Motor neuron (in vitro differentiated cells): ENCODE measurements at places on chromosomes 12 and 14.

- ATAC-seq: no peak
Measured at GRCh38 chr14:91158091-91158790, 44.4 kb downstream of the DGLUCY start.

DNA sequence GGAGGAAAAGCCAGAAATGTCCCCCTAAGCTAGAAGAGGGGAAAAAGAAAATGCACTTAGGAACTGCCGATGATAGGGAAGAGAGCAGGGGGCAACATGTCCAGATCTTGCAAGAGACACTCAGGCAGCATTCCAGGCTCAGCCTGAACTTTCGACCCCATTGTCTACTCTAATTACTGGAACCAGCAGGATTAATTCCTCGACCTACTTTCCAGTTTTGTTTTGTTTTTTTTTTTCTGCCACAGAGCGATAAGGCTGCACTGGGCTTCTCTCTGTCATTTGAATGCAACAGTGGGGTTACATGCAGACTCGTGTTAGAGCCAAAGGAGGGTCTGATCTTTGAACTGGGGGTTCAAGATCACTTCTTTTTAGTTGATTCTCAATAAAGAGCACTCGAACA, 68.7 kb upstream of the MED13L start:
- ATAC-seq: peak; percentile 47

GRCh38 chr14:77120771-77121743, 20.5 kb downstream of the ZDHHC22 start:
- peak; percentile 54 for ATAC-seq

DNA sequence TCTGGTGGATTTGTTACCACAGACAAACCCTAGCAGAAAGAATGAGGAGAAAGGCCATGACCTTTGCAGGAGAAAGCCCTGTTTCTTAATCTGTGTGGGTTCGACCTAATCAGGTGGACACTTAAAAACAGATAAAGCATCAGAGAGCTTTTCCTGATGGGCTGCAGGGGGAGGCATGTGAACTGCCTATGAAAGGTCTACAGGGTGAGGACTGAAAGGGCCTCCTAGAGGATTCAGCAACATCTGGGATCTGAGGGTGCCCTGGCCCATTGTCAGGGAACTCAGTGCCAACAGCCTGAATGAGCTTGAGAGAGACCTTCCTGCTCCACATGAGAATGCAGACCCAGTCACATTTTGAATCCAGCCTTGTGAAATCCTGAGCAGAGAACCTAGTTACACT, 178.8 kb upstream of the DDHD1 start:
- no peak for ATAC-seq

DNA sequence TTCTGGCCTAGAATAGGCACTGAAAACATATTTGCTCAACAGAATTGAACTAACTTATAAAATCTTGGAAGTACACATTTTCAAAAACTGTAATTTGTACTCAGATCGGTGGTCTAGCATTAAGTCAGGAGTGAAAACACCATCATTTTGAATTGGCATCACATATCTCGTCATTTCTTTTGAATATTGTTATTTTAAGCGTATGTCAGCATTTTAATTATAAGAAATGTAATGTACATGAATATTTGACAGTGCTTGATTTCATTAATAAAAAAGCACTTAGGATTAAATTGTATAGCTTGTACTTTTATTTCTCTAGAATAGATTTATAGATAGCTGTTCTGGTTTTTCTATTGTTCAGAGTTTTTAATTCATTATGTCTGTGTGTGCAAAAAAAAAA, 892.2 kb downstream of the BCL11B start:
- ATAC-seq: no peak

DNA sequence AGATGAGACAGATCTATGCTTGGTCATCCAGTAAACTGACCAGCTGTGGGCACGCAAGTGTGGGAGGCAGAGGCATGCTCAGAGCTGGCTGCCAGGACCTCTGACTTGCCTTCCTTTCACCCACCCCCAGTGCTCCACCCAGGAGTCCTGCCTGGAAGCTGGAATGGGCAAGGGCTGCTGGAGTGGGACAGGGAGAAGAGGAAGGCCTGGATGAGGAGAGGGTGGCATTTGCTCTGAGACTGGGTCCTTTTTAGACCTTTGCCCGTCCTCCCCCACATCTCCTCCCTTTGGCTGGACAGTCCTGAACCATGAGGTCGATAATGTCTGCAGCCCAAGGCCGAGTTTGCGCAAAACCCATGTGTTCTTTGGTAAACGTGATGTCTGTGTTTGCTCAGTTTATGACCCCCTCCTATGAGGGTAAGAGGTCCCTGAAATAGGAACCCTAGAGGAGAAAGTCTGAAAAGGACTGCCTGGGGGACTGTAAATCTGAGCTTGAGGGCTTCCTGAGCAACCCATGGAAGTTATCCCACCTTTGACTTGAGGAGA, 3.8 kb upstream of the INHBE start:
- ATAC-seq: no peak

DNA sequence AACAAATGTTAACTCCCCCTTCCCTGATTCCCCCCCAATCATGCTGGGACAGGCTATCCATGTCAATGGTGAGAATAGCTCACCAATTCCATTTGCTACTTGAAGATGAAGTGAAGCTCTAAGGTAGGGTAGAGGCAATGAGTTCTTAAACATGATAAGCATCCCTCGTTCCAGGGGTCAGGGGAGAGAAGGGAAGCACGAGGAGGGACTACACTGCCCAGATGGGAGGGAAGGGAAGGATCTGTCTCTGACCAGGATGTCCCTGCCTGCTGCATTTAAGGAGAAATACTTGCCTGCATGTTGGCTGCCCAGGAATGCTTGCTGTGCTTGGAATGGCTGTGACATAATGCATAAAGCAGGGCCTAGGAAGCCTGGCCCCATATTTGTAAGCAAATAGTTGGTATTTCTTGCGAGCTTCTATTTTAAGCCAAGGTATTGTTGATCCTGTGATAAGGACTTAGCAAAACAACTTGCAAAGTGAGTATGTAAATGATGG, 155.1 kb downstream of the CEP83 start:
- no peak for ATAC-seq

DNA sequence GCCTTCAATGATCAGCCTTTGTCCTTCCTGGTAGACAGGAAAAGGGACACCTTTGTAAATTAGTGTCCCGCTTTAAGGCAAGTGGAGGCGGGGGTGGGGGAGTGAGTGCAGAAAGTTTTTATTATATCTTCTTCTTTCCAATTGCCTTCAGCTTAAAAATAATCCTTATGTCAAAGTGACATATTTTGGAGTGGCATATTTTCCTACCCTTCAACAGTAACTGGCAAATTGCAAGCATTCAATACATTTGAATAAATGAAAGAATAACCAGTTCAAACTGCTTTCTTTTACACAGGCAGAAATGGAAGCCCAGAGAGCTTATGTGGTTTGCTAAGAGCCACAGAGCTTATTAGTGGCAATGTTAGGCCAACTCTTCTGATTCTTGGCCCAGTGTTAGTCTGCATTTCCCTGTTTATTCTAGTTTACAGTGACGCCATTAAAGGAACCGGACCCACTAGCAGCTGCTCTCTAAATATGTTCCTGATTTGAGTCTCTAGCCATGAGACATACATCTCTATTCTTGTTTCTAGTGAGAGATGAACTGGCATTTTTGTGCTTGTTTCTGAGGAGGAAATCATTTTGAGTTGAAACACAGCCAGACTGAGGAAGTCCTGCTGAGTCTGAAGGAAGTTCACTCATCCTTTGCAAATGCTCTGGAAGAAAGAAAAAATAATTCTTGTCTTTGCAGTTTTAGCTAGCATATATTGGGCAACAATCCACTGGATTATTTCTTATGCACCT, 468.7 kb downstream of the NOVA1 start:
- ATAC-seq: no peak

DNA sequence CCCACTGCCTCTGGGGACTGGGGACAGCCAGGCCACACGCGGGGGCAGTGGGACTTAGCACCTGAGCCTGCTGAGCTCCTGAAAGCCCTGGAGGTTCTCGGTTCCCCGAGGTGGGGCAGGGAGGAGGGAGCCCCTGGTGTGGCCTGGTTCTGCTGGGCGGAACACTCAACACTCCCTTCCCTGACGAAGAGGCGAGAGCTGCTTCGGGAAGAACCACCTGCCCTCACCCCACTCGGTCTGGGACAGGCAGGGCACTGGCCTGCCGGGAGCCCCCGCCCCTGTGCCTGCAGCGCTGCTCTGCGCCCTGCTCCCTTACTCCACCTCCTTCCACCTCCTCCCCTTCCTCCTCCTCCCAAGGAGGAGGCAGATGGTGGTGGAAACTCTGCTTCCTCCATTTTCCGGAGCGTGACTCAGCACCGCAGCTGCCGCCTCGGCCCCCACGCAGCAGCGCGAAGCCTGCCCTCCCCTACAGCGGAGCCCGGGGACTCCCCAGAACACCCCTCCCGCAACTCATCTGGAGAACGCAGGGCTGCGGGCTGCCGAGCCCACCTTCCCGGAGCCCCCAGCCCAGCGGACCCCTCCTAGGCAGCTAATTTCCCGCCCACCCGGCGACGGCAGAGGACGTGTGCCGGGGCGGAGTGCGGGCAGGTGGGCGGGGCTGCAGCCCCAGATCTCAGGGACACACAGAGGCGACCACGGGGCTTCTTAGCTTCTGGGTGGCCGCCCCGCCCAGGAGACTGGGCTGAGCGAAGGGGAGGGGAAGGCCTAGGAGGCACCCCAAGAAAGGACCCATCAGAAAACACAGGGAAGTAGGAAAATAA, 11.7 kb upstream of the INF2 start:
- ATAC-seq: peak; percentile 64

DNA sequence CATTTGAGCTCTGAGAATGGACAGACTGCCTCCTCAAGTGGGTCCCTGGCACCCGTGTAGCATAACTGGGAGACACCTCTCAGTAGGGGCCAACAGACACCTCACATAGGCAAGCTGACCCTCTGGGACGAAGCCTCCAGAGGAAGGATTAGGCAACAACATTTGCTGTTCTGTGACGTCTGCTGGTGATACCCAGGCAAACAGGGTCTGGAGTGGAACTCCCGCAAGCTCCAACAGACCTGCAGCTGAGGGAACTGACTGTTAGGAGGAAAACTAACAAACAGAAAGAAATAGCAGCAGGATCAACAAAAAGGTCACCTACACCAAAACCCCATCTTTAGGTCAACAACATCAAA, 69.6 kb downstream of the CEP83 start:
- ATAC-seq: no peak

DNA sequence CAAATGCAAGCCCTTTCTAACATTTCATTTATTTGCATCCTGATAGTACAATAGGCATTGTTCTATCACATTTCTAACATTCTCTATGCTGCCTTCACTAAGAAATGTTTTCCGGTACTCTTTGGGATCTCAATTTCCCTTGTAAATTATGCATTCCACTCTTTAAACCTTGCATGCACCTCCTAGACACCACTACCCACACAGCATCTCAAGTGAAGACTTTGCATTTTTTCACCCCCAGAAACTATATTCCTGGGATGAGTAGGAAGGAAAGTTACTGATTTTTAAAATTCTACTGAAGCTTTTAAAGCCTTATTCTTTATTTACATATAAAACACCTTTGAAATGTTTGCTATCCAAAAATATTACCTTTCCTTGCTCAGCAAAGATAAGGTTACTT, 27.1 kb downstream of the GYS2 start:
- ATAC-seq: no peak

- ATAC-seq: no peak
Measured at GRCh38 chr12:47293406-47293805, 213.6 kb upstream of the AMIGO2 start.

GRCh38 chr14:67068251-67068650, 121.0 kb upstream of the GARIN2 start:
- ATAC-seq: no peak

- ATAC-seq: peak; percentile 73
Measured at GRCh38 chr12:80195074-80195726, 95.9 kb downstream of the OTOGL start.

- no peak for ATAC-seq
Measured at GRCh38 chr14:34055157-34055950, 104.5 kb upstream of the EGLN3 start.

DNA sequence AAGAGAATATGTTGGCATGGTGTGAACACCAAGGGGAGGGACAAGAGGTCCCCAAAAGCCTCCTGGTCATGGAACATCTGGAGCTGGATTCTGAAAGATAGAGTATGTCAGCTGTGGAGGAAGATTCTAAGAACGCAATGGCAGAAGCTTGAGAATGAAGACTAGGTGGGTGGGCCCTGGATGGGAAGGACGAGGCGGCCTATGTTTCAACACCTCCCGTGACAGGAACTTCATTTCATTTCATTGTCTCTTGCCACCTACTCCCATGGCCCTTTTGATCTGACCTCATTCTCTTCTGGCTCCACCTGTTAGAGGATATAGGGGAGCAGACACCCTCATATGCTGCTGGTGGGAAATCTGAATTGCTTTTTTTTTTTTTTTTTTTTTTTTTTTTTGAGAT, 3.3 kb downstream of the UNG start:
- ATAC-seq: no peak

- ATAC-seq: peak; percentile 65
Measured at GRCh38 chr12:69966839-69967238, 141.8 kb downstream of the MYRFL start.

- ATAC-seq: no peak
Measured at GRCh38 chr14:33584697-33585096, 366.2 kb downstream of the EGLN3 start.

DNA sequence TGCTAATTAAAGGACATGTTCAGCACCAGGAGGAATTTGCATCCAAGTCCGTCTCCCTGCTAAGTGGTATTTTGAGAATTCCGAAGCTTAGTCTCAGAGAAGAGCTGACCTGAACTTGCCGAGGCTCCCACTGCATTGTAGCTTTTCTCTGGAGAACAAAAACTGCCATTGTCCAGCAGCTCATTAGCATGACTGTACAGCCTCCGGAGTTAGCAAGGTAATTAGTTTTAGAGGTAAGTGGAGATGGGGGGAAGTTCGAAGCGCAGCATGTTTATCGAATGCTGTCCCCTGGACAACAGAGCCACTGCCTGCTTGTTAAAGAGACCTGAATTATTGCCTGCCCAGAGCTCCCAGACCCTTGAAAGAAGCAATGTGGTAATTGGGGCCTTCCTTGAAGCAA, 160.3 kb upstream of the PELI2 start:
- peak; percentile 96 for ATAC-seq

- ATAC-seq: no peak
Measured at GRCh38 chr14:74838166-74838565, 37.8 kb downstream of the PROX2 start.

DNA sequence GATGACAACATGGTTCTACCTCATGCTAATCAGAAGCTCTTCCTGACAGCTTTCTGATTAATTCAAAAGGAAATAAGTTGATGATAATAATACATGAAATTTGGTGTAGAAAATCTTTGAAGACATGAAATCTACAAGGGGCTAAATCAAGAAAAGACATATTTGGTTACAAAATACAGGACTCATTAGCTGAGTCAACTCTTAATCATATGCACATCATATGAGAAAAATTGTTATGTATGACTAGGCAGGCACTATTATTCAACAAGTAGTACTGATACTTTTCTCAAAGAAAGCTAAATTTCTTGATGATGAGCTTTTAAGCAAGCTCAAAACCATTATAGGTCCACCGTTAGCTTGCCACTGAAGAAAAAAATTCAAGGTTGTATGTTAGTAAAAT, 7.1 kb downstream of the ABCC9 start:
- ATAC-seq: no peak
